ENCODE measurements at places on chromosomes 3 and 15.

GRCh38 chr15:89231832-89232231, 10.5 kb upstream of the RLBP1 start:
- DNase-seq = no peak

GRCh38 chr15:38941399-38941953, 376.9 kb upstream of the RASGRP1 start:
- no peak for DNase-seq

GRCh38 chr3:155080692-155081091, 573 bp downstream of the MME start:
- DNase-seq = no peak

DNA sequence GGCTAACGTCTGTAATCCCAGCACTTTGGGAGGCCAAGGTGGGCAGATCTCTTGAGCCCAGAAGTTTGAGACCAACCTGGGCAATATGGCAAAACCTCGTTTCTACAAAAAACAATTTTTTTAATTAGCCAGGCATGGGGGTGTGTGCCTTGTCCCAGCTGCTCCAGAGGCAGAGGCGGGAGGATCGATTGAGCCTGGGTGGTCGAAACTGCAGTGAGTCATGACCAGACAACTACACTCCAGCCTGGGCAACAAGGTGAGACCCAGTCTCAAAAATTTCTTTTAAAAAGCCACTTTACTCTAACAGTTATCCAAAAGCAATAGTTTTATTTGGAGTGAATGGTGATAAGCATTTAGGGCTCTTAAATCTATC, 12.5 kb downstream of the TRIM59 start:
- DNase-seq = no peak

- DNase-seq = no peak
Observed at GRCh38 chr15:101568821-101569555, 79.5 kb upstream of the PCSK6 start.

- DNase-seq = no peak
Observed at GRCh38 chr3:29694783-29695182, 413.9 kb downstream of the RBMS3 start.

- no peak for DNase-seq
Observed at GRCh38 chr3:120171134-120171873, 77.1 kb upstream of the GSK3B start.

- DNase-seq = no peak
Observed at GRCh38 chr15:99141943-99142342, 37.1 kb downstream of the SYNM start.

GRCh38 chr3:101466465-101467309, 46.3 kb downstream of the SENP7 start:
- no peak for DNase-seq

GRCh38 chr3:193214445-193214844, 26.6 kb upstream of the PLAAT1 start:
- DNase-seq = no peak

GRCh38 chr3:111807826-111808225, 51.2 kb upstream of the PHLDB2 start:
- DNase-seq = no peak

DNA sequence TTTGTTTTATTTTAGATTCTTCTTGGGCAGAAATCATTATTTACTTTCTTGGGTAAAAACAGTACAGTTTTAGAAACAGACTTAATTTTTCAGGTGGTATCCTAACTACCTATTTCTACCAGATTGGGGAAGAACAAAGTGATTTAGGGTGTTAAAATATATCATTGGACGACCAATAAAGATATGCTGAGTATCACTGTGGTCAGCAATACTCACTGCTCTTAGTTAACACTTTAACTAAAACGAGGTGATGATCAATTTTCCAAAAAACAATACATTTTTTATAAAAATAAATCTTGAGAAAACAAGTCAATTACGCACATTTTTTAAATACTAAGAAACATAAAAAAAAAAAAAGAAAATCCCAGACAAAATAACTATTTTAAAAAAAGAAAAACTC, 3.6 kb downstream of the COPS2 start:
- DNase-seq = no peak

GRCh38 chr3:107962946-107963345, 127.9 kb downstream of the CD47 start:
- no peak for DNase-seq

GRCh38 chr15:90986790-90987507, 7.4 kb downstream of the PRC1 start:
- DNase-seq = no peak

DNA sequence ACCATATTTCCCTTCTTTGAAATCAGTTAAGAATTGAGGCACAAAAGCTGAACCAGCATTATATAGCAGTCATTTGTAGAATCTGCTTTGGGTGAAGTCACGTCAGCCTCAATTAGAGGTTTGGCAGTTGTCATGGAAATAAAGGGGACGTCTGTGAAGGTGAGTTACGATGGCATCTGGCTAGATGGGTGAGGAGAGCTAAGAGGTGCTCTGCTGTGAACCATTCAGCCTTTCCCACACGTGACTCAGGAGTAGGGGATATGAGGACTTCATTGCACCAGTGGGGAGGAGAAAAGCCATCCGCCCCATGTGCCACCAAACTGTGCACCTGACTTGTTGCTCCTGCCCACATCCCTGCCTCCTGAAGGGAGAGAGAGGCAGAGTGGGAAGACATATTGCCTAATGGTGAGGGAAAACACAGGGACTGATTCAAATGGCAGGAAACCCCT, 2.8 kb upstream of the C15orf40 start:
- DNase-seq = no peak

GRCh38 chr15:61337541-61337940, 108.4 kb upstream of the RORA start:
- no peak for DNase-seq

- no peak for DNase-seq
Observed at GRCh38 chr3:30448450-30449289, 157.7 kb upstream of the TGFBR2 start.

- DNase-seq = no peak
Observed at GRCh38 chr3:67018105-67018788, 20.1 kb downstream of the KBTBD8 start.

DNA sequence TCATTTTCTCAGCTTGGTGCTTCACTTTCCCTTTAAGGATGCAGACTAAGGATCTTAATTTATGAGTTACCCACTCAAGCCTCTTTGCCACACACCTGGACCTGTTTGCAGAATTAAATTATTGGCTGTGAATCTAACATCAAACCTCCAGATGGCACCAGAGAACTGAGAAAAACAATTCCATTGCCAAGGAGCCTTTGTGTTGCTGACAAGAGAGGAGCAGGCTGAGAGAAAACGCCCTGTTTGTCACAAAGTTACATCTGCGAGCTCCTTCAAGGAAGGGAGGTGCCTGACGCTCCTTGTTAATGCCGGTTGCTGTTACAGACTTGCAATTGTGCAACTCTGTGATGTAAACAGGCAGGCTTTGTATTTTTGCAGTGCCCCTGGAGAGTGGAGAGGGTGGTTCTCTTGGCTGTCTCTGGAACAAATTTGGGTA, 36.3 kb upstream of the TMC3 start:
- DNase-seq = peak; percentile 68

DNA sequence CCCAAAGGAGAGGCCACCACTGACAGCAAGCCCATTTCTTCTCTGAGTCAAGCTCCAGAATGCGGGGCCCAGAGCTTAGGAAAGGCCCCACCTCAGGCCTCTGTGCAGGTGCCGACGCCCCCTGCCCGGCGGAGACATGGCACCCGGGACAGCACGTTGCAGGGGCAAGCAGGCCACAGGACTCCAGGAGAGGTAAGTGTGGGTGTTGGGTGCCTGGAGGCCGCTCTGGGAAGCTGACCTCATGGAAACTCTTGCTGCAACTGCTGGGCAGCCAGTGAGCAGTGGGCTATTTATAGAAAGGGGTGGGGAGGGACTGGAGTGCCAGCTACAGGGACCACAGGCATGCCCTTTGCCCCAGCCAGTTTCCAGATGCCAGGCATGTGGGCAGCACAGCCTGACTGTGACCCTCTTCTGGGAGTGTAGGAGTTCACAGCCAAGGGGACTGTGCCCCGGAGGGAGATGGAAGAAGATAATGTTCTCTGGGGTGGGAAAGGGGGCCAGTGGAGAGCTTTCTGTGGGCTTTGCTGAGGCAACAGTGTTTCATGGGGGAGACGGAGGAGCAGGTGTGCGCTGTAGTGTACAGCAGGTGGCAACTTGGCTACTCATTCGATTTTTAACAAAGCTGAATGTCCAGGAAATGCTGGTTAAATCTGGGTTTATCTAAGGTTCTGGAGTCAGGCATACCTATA, 23.7 kb downstream of the ALPK3 start:
- DNase-seq = peak; percentile 98

DNA sequence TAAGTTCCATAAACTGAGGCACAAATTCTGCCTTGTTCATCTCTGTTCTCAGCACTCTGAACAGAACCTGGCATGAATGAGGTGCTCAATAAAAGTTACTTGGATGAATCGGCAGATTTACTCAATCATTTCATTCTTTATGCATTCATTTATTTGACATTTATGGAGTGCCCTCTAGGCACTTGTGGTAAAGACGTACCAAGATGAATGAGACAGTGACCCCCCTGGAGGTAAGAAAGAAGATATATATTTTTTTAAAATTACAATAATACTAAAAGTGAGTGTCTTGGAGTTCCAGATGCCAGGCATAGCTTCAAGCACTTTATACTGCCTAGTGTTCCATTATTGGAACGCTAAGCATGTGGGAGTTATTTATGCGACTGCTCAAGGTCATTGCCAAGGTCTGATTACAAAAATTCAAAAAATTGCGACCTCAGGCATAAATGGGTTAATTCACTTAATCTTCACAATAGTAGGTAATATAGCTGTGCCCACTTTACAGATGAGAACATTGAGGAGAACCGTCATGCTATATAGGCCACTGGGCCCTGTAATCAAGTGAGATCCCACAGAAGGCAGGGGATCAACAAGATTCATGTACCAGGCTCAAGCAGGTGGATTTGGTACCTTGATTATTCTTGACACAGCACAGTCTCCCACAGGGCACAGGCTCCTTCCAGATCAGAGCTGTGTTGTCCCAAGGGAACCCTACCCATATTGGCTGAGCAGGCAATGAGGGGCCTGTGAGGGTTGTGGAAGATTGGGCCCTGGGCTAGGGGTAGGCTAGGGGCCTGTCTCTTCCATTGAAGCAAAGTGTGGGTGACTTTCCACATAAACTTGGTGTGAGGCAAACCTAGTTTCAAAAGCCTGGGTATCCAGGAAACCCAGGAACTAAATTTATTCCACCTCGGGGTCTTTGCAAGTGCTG, 10.7 kb downstream of the XIRP1 start:
- DNase-seq = no peak

- no peak for DNase-seq
Observed at GRCh38 chr3:38473229-38473628, 19.5 kb downstream of the ACVR2B start.

GRCh38 chr3:111748132-111748531, 110.9 kb upstream of the PHLDB2 start:
- no peak for DNase-seq

DNA sequence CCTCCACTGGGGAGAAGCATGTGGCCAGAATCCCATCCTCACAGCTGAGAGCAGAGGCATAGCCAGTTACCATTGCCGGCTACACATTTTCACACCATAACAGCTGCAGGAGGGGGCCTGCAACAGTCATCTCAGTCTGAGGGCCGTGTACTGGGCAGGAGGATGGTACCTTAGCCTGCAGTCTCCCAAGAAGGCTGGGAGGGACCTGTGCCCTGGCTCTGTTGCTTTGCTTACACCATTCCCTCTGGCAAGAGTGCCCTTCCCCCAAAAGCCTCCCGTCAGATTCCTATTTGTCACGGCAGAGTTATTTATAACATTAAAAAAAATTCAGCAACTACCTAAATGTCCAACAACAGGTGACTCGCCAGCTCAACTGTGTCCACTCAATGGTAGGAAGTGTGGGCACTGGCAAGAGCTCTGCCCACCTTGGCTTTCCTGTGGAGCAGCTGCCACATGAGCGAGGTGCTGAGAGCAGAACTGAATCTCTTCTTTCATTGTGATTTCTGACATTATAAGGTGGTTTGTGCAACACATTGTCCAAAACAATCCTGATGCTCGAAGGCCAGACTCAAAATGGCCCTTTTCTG, 4.4 kb downstream of the CAMKV start:
- peak; percentile 23 for DNase-seq

- no peak for DNase-seq
Observed at GRCh38 chr3:169278092-169278491, 385.4 kb downstream of the MECOM start.

GRCh38 chr3:186421946-186422345, 59.9 kb upstream of the DGKG start:
- DNase-seq = no peak

DNA sequence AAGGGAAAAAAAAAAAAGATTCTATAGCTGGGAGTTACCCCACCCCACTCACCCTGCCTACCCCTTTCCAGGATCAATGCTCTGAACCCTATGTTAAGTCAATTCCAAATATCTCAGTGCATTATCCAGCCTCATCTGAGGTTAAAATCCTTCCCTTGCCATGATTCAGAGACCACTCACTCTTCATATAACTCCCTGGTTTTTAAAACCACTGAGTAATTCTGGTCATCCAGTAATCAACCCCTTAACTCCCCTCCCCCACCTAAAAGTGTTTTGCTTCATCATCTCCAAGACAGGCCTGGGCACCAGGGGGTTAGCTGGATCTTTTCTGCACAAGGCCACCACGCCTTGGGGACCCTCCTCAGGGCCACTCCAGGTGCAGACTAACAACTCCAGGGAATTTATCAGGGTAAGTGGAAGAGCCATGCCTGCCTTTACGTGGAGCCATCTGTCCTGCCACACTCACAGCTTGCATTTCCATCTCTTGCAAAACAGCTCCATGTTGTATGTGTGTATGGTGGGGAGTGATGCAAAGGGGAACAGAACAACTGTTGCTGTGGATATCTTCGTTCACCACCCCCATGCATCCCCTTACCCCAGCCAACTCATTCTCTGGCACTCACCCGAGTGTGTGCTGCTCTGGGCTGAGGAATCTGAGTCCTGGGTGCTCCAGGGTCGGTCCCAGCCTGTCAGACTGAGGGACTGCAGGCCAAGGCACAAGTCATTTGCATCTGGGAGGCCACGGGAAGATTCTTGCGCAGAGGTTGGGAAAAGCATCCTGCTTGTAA, 30.7 kb upstream of the RPS17 start:
- no peak for DNase-seq

DNA sequence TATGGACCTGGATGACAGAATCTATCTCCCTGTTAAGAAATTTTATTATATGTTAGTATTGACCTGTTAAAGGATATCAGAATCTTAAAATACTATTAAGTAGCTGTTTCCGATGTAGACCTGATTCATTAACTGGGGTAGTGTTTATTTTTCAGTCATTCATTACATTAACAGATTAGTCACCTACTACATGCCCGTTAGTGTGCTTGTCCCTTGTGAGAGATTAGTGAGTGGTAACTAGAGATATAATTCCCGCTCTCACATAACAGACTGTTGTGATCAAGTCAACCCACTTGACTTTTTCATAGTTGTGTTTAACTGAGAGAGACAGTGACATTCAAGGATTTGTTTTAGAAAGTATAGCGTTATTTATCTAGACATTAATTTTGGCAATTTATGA, 166.8 kb downstream of the TCF12 start:
- DNase-seq = no peak

GRCh38 chr15:45674677-45675076, 39.8 kb downstream of the SQOR start:
- DNase-seq = no peak

Data from gastrocnemius medialis (tissue), 4 donors.